ENCODE measurements at places on chromosomes 5 and 9. TPM values are rescaled to one million over a fixed set of nuclear protein-coding genes. Genes with fewer than 3 reads are reported as not detected.

DNA sequence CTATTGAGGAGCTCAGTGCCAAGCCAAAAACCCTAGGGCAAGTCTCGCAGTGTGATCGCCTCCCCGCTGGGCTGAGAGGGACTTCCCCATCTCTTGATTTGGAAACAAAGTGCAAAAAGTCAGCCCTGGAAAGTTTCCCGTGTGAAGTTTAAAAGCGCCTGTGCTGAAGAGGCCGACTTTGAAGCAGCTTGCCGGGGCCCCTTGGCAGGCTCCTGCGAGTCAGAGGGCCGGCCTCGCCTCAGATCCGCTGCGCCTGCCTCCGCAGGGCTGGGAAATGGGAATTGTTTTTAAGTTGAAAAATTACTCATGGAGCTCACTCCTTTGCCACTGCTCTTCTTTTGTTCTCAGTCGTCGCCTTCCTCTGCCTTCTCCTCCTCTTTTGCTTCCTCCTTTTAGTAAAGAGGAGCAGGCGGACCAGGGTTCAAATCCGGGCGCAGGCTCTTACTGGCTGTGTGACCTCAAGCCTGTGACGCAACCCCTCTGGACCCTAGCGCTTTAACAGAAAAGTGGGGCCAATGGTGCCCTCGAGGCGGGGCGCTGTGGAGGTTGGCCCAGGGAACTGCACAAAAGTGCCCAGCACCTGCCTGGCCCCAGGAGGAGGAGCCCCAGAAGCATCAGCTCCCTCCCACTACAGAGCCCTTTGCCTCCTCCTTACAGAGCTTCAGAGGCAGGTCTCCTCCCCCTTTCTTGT lies 14.7 kb upstream of the LHX2 start:
- no peaks in the 10 kb centered on the region for H3K4me1 ChIP-seq
- H3K27ac ChIP-seq: no peak overlapping the region
- H3K27me3 ChIP-seq: peaks cover 52% of the 10 kb centered on the region
- no peak for DNase-seq
- H3K4me3 ChIP-seq: no peak overlapping the region

DNA sequence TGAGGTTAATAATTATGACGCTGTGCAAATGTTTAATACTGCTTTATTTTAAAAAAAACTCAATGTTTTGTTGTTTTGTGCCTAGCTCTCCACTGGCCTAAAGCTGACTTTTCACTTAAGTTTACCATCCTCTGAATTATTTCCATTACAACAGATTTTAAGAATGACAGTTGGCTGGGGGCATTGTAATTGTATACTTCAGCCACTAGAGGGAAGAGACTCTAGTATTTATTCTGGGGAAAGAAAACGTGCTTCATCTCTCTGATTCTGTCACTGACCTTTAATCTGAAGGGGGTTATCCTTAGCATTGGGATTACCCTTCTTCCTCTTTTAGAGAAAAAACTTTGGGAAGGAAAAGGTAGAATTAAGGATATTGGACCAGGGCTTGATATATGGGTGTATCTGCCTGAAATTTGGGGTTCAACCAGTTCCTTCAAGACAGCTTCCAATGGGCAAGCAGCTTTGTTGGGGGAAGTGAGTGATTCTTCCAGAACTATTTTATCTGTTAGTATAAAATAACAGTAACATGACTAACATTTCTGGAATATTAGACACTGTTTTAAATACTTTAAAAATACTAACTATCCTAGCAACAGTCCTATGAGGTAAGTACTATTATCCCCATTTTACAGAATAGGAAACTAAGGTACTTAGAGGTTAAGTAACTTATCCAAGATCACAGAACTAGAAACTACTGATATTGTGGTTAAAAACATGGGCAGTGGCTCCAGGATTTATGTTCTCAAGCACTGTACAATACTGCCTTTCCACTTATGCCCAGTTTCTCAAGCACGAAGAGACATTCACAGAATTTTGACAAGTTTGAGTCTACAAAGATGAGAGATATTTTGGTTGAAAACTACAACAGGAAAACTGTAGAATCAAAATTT lies 208.4 kb downstream of the CD180 start:
- H3K4me3 ChIP-seq: no peak overlapping the region
- no peaks in the 10 kb centered on the region for H3K36me3 ChIP-seq
- H3K27me3 ChIP-seq: no peaks in the 10 kb centered on the region
- no peak for DNase-seq
- peaks cover 2% of the 10 kb centered on the region for H3K4me1 ChIP-seq

DNA sequence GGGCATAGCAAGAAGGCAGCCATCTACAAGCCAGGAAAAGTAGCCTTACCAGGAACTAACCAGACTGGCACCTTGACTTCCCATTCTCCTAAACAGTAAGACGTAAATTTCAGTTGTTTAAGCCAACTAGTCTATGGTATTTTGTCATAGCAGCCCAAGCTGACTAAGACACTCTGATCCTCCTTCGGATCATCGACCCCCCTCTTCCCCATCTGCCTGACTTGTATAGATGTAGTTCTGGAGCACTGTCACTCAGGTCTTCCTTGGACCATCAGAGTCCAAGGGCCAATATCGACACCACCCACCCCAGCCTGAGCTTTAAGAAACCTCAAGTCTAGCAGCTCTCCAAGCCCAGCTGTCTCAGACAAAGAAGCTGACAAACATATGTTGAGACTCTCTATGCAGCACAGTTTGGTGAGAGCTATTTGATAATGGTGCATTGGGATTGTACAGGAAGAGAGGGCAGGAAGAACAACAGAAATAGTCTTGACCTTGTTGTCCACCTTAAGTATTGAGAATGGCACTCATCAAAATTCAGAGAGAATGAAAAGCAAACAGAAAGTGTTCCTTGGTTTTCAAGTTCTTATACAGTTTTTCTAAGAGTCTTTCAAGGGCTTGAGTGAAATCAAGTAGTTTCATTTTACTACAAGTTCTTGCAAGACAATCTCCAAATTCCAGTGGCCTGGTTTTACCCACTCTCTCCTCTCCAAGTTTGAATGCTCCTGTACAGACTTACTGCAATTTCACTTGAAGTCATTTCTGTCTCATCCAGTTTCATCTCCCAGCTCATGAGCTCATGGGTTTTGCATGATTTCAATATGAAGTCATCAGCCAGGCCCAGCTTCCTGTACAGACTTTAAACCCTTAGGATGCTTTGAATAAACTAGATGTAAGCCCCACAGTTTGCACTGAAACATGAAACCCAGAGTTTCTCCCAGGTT lies 122.3 kb upstream of the RAI14 start:
- H3K36me3 ChIP-seq: no peaks in the 10 kb centered on the region
- no peaks in the 10 kb centered on the region for H3K27me3 ChIP-seq
- H3K4me1 ChIP-seq: peaks cover 21% of the 10 kb centered on the region
- no peak overlapping the region for H3K4me3 ChIP-seq

DNA sequence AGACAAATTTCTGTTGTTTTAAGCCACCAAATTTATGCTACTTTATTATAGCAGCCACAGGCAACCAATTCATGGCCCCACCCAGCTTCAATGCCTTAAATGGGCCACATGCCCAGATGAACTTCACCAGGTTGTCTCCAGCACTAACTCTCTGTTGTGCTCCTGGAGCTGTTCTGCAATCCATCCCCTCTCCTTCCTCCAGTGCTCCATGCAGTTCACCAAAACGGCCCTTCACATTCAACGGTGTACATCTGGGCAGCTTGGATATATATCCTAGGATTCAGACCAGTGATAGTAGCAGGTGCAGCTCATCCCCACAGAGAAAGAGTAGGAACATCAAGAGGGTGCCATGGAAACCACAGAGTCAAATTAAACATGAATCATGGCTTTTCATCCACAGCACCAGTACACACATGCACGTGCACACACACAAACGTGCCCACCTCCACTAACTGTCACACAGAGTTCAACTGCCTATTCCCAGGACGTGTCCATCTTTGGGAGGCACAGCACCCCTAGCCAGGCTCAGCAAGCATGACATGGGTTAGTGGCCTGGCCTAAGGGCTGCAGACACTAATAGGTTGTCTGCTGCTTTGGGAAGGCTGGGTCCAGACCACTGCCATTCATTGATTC lies 134.5 kb downstream of the MED10 start:
- no peak overlapping the region for H3K27ac ChIP-seq
- H3K4me1 ChIP-seq: no peaks in the 10 kb centered on the region
- DNase-seq: no peak
- no peak overlapping the region for H3K4me3 ChIP-seq

DNA sequence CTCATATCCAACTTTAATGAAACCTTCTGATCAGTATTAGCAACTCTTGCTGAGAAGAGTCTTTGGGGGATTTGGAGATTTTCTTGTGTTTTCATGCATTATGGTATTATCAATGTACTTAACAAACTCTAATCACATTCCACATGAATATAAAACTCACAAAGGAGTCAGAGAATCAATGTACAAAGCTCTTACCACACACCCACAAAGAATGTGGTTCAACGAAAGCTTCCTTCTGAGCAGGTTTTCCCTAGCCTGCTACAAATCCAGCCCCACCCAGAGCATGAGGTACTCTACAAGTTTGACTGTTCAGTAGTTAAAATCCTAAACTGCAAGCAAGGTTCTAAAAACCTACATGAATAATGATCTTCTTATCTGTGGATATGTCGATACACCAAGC lies 210.1 kb downstream of the TARS1 start:
- H3K27ac ChIP-seq: no peak overlapping the region
- peak; percentile 82 for DNase-seq
- no peaks in the 10 kb centered on the region for H3K4me1 ChIP-seq
- H3K27me3 ChIP-seq: no peaks in the 10 kb centered on the region
- no peak overlapping the region for H3K4me3 ChIP-seq

DNA sequence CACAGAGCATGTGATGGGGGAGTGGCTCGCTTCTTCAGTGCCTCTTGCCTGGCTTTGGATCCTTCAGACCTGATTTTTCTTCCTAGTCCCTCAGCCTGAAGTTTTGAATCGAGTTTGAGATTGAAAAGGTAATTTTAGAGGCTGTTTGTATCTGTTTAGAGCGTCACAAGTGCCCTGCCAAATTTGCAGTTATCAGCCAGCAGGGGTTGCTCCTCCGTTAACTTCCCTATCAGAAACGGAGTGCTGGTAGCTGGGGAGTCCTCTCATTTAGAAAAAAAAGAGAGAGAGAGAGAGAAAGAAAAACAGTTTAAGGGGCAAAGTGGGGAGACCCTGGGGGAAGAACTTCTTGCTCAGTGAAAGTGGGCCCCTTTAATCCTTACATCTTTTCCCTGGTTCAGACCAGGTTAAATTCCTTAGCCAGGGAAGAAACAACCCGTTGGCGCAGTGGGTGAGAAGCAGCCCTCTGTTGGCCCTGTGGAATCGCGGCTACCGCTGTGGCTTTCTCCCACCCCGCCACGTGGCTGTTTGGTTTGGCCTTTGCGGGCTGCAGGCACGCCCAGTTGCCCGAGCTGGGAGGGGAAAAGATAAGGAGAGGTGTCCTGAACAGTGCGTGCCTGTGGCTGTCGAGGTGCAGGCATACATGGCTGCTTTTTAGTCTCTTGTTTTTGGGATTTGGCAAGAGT lies 576.7 kb upstream of the ACO1 start:
- no peak overlapping the region for H3K27ac ChIP-seq
- H3K36me3 ChIP-seq: no peaks in the 10 kb centered on the region
- DNase-seq: no peak
- no peaks in the 10 kb centered on the region for H3K27me3 ChIP-seq
- H3K4me3 ChIP-seq: no peak overlapping the region

GRCh38 chr9:78899006-78899405 lies 602.1 kb downstream of the PSAT1 start:
- H3K27ac ChIP-seq: no peak overlapping the region
- no peaks in the 10 kb centered on the region for H3K27me3 ChIP-seq
- no peaks in the 10 kb centered on the region for H3K4me1 ChIP-seq
- no peaks in the 10 kb centered on the region for H3K36me3 ChIP-seq
- DNase-seq: no peak

DNA sequence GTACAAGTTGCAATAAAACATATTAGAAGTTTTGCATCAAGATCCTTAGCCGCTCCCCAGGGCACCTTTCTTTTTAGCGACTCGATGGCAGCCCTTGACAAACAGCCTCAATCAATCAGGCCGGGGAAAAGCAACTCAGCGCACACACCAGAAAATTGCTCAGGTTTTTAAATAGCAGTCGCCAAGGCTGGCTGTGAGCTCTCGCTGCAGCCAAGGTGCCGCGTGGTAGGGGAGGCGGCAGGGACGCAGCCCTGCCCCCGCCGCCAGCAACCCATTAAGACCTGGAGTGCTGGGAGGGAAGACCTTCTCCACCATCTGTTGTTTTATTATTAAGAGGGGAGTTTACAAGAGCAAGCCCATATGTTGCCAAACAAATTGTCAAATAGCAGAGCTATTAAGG lies 22.6 kb downstream of the ASS1 start:
- H3K27ac ChIP-seq: no peak overlapping the region
- no peak overlapping the region for H3K4me3 ChIP-seq
- DNase-seq: no peak
- H3K4me1 ChIP-seq: no peaks in the 10 kb centered on the region
- H3K27me3 ChIP-seq: no peaks in the 10 kb centered on the region

GRCh38 chr9:94649100-94649819 lies 9.9 kb upstream of the FBP1 start:
- peaks cover 2% of the 10 kb centered on the region for H3K27me3 ChIP-seq
- H3K4me1 ChIP-seq: no peaks in the 10 kb centered on the region
- DNase-seq: peak; percentile 92
- H3K27ac ChIP-seq: no peak overlapping the region
- no peak overlapping the region for H3K4me3 ChIP-seq

DNA sequence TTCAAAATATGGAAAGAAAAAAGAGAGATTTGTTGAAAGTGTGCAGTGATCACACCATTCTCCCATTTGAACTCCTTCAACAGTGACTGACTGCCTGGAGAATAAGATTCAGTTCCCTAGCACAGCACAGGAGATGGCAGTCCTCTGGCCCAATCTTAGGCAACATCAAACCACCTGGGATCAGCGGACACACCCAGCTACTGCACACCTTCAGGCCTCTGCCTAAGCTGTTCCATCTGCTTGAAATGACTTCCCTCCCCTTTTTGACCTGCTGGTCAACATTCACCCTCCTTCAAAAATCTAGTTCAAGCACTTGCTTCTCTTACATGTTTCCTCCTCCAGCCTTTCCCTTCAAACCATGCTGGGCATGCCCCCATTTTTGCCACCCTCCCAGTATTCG lies 4.5 kb downstream of the MAPK9 start:
- H3K36me3 ChIP-seq: peaks cover 2% of the 10 kb centered on the region
- no peak overlapping the region for H3K4me3 ChIP-seq
- no peaks in the 10 kb centered on the region for H3K27me3 ChIP-seq
- H3K27ac ChIP-seq: no peak overlapping the region

DNA sequence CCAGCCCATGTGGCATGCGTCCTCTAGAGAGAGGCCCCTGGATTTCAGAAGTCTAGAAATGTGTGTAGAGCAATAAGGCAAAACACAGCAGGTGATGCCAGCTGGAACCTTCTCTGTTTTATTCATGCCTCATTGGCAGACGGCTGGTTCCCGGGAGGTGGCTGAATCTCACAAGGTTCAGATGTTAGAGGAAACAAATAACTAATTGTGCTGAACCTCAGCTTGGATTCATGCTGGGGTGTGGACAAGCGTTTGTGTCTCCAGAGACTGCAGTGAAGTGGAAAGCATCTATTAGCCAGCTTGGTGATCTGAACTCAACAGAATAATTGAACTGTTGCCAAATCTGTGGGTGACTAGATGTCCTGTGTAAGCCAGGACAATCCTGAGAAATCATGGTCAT lies 131.1 kb upstream of the NR4A3 start:
- H3K27ac ChIP-seq: no peak overlapping the region
- no peak for DNase-seq
- H3K27me3 ChIP-seq: no peaks in the 10 kb centered on the region
- H3K4me1 ChIP-seq: no peaks in the 10 kb centered on the region

REEP2 gene
- total RNA-seq: 14.4 TPM

SMIM33 gene
- total RNA-seq: not detected

INSL4 gene
- total RNA-seq: not detected

Measured in fibroblast of lung (primary cell).